Smooth muscle cell of the brain vasculature (primary cell): ENCODE measurements at places on chromosomes 1 and 21.

DNA sequence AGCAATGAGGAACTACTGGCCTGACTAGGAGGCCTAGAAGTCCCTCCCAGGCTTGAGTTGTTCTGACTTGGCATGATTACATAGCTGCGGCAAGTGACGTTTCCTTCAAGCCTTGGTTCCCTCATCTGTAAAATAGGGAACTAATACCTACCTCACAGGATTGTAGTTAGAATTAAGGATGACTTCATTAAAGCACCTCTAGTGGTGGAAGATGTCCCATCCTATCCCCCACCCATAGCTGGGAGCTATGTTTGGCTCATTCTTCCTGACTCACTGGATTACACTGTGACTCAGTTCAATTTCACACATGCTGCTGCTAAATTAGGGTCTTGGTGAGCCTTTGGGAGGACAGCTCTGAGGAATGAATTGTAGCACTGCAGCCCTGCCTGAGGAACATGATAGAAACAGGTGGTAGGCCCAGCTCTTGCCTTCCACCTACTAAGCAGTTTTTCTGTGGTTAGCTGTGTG is 6.0 kb upstream of the SHISA4 start:
- DNase-seq, result no peak

DNA sequence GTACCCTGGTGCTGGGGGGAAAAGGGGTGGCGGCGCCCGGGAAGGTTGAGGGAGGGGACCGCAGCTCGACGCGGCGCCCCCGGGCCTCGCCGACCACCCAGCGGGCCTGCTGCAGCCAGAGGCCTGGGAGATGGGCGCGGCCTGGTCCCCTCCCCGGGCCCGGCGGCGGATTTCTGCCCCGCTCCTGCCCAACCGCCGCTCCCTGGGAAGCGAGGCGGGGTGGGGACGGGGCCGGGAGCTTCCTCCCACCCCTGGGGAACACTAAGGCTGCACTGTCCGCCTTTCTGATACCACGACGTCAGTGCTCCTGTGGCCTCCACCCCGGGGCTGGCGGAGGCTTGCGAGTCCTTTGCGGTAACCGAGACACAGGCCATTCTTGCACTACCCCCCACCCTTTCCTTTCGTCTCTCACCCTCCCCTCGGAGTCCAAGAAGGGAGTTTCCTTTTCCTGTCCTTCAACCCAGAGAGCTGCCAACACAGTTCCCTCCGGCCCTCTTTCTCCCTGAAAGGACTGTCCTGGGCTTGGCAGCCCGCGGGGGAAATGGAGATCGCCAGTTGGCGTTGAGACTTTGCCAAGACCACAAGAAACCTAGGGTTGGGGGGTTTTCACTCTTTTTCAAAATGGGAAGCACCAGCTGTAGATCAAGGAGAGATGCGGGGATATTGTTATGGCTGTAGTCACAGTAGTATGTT is 742 bp downstream of the SH3GLB1 start:
- DNase-seq, result no peak

DNA sequence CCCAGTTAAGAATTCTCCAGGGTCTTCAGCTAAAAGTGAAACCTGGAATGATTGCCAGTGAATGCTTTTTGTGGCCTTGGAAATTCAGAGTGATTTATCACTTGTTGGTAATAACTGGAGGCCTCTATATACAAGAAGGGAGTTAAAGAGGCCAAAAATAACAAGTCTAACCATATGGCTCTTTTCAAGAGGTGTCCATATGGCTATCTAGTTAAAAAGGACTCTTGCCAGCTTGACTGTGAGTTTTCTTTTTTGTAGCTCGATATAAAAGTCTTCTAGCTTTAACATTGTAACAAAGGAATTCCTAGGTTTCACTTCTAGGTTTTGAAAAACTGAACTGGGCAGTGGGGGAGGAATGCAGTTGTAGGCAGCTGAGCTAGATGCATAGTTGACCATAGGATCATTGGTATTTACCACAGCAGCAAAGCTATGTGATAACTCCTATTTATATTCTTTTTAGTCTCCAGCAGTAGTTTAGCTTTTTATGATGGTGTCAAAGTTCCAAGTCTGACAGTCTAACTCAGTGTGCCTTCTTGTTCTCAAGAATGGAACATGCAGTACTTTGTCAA is 44.4 kb downstream of the CACHD1 start:
- no peak for DNase-seq

- no peak for DNase-seq
Measured at GRCh38 chr1:157274698-157275534, 136.7 kb upstream of the ETV3 start.

DNA sequence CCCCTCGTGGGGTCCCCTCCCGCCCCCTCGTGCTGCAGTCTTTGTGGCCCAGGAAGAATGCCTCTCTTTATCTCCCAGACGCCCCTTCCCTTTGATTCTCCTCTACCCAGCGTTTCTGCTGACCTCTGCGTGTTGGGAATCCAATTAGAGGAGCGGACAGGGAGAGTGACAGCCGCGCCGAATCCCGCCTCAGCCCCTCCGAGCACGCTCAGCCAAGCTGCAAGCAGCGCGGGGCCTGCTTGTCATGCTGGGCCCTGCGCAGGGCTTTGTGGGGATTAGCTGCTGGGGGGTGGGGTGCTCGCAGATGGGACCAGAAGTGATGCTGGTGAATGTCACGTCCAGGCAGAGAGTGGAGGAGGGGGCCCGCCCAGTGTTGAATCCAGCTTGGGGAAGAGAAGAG is 91.1 kb downstream of the EPHB2 start:
- DNase-seq, result no peak

- DNase-seq, result no peak
Measured at GRCh38 chr1:234954613-234955012, 174.0 kb downstream of the TOMM20 start.

GRCh38 chr1:165284454-165284853 is 72.1 kb downstream of the LMX1A start:
- DNase-seq, result no peak

- DNase-seq, result no peak
Measured at GRCh38 chr1:9589144-9589718, 520 bp downstream of the TMEM201 start.

DNA sequence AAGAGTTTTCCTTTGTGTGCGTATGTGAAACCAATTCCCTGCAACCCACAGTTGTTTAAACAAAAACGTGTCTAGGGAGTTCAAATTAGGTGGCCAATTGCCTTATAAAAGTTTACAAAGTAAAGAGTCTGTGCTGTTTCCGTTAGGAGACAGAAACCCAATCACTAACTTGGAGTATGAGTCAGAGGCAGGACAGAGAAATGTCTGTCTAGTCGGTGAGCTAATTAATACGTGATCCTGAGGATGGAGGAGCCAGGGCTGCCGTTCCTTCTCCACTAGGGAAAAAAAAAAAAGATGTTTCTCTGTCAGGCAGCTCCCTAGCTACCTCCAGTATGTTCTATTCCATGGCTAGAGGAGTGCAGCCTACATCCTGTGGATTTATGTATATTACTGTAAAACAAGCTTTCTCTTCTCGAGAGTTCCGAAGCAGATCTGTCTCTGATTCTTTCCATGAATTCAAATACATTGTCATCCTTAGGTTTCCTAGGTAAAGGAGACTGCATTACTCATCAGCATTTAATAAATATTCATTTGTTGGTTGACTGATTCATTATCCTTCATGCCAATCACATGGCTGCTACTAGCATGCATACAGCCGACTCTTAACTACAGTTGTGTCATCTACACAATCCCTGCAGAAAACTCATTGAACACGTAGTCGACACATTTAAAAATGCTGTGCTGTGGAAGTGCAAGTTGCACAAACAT is 430.6 kb downstream of the KIF26B start:
- no peak for DNase-seq

- no peak for DNase-seq
Measured at GRCh38 chr1:150420560-150421265, 56.8 kb downstream of the RPRD2 start.

- no peak for DNase-seq
Measured at GRCh38 chr1:151759241-151759640, 4.1 kb downstream of the MRPL9 start.

DNA sequence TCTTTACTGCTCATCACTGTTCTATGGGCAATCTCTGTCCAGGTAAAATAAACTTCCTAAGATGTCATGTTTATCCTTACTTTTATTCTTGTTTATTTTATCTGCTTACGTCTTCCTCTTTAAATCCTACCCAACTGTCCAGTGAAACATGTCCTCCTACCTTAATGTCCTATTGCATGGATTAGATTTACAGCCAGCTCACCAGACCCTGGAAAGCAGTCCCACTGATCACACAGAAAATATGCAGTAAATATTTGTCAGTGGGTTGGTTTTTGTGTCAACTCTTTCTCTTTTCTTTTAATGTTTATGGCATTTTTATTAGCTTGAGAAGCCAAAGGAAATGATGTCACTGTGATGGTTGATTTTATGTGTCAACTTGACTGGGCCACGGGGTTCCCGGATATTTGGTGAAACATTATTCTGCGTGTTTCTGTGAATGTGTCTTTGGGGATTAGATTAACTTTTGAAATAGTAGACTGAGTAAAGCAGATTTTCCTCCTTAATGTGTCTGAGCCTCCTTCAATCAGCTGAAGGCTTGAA is 258.3 kb downstream of the SRGAP2C start:
- DNase-seq, result no peak

- no peak for DNase-seq
Measured at GRCh38 chr1:168386492-168386891, 105.8 kb downstream of the TBX19 start.

GRCh38 chr1:240282061-240282830 is 190.6 kb downstream of the FMN2 start:
- no peak for DNase-seq

DNA sequence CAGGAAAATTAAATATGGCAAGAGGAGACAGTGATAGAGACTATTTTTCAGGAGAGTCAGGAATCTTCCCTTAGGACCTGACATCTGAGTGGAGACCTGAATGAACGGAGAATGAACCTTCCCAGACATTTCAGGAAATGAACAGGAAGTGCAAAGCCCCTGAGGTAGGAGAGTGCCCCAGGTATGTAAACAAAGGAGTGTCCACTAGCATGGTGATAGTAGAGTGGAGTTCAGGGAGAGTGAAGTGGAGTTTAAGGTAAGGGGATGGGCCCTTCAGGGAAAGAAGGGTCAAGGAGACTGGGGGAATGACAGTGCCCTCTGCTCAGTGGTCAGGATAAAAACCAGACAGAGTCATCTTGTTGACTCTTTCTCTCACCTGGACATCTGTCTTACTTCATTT is 19.3 kb downstream of the MYBPH start:
- DNase-seq, result no peak

DNA sequence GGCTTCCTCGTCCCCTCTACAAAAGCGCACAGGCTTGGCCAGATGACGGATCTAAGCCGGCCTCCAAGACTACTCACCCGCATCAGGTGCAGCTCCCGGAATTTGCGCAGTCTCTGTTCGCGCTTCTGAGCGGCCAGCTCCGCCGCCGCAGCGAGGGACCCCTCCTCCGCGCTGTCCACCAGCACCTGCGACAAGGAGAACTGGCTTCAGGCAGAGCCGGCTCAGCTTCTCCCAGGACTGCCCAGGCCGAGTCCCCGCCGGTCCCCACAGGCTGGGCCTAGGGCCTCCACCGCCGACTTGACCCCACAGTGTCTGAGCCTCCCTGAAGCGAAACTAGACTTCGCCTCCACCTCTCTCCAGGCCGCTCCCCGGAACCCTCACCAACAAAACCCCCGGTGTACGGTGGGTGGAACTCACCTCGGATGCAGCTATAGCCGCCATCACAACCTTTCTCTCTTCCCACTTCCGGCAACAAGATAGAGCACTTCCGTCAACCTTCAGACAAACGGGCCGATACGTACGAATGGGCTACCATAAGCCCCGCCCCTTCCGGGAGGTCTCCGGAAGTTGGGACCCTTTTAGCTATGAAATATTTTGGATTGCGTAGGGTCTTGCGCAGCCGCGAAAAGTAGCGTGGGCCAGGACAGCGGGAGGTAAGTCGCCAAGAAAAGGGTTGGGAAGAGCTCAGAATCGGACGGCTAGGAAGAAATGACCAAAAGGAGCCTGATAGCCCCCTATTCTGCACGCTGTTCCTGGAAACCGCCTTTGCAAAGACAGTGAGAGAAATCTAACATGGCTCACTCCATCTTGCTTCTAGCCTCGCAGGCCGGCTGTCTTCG is at the start of gene SYF2:
TSS of gene SYF2 (minus strand) at position 476 of the 839 bp plus-strand sequence. CDS start at position 441, 35 bp downstream.
- DNase-seq, result peak; percentile 83

GRCh38 chr21:27321791-27322190 is 354.9 kb upstream of the ADAMTS5 start:
- DNase-seq, result no peak

GRCh38 chr21:30194701-30195299 is 21.1 kb downstream of the CLDN8 start:
- no peak for DNase-seq

DNA sequence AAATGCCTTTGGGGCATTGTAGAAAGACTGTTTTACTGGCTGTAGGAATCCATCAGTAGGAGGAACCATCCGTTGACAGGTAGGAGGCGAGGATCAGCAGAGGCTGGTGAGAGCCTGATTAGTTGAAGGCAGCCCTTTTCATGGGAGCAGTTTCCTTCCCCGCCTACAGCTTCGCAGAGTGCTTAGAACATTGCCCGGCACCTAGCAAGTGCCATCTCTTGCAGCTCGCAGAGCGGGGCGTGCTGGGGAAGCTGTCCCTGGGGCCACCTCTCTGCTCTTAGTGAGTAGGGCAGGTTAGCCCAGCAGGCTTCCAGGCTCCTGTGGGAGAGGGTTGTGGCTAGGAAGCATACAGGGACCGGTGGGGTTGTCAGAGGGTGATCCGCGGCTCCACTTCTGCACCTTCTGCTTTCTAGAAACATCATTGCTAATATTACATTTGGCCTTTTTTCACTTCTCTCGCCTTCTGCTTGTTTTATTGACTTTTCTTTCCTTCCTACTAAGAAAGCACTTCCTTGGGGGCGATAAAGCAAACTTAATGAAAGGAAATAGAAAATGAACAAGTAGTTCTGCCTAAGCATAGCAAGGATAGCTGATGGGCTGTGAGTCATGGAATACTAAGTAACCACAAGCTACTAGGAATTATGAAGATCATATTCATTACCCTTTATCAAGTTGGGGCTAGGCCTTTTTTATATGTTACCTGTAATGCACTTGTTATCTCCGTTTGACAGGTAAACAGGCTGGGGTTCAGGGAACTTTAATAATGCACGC is 176.7 kb downstream of the GALNT2 start:
- DNase-seq, result no peak

- no peak for DNase-seq
Measured at GRCh38 chr1:53061123-53061858, 722 bp upstream of the PODN start.

DNA sequence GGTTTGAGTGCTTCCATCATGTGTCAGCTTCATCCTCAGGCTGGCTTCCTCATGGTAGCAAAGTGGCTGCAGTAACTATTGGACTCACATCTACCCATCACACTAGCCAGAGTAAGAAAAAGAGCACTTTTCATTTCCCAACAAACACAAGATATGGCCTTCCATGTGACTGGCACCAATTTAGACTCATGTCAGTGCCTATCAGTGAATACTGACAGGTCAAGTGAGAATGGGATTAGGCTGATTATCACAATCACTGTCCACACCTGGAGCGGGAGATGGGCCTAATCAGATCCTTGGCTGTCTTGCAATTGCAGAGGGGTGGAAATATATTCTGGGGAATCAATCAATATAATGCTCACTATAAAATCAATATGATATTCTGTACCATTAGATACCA is 2.9 kb upstream of the RABGAP1L start:
- no peak for DNase-seq

GRCh38 chr21:40947713-40948112 is 100.8 kb upstream of the DSCAM start:
- DNase-seq, result no peak
